ENCODE measurements at places on chromosomes 12 and 14.

DNA sequence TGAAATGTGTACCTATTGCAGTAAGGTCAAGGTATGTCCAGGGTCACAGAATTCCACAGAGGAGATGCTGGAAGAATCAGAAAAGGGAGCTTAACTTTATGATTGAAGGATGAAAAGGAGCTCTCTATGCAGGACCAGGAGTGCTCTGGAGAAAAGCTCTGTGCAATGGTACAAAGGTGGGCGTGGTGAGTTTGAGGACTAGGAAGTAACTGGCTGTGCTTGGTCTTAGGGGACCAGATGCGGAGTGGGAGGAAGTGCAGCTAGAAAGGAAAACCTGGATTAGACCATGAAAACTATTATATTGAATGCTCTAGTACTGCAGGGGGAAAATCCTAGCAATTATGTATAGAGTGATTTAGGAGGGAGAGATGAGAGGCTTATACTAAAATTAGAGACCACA lies 56.8 kb downstream of the BTG1 start:
- DNase-seq, result no peak

- DNase-seq, result no peak
Measured at GRCh38 chr14:33062476-33062875, 123.8 kb downstream of the NPAS3 start.

- DNase-seq, result no peak
Measured at GRCh38 chr12:41336041-41336549, 148.0 kb downstream of the PDZRN4 start.

DNA sequence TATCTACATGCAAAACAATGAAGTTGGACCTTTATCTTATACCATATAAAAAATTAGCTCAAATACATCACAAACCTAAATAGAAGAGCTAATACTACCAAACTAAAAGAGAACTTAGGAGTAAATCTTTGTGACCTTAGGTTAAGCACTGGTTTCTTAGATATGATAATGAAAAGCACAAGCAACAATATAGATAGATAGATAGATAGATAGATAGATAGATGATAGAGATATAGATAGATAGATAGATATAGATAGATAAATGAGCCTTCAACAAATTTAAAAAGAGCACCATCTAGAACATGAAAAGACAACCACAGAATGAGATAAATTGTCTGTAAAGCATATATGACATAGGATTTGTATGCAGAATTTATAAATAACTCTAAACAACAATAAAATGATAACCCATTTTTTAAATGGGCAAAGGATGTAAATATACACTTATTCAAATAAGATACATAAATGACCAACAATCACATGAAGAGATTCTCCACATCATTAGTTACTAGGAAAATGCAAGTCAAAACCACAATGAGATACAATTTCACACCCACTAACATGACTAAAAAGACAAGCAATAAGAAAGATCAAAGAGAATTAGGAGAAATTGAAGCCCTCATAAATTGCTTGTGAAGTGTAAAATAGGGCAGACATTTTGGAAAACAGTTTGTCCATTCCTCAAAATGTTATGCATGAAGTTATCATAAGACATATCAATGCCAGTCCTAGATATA lies 293.7 kb downstream of the BTG1 start:
- no peak for DNase-seq

DNA sequence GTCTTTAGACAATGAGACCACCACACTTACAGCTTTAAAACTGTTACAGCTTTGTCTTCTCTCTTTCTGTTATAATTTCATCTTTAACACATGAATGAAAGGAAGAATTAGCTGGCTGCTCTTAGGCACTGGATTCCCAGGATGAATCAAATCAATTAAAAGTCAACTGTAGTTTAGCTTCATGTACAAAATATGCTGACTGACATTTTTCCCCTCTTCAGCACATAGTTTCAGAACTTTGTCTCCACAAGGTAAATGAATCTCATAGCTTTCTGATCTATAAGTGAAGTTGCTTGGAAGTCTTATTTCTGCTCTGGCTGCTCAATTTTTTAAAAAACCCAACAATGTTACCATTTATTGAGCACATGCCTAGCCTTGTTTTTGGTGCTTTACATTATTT lies 293.8 kb downstream of the GRIN2B start:
- no peak for DNase-seq

GRCh38 chr12:116358893-116359761 lies 81.6 kb upstream of the MED13L start:
- peak; percentile 97 for DNase-seq

DNA sequence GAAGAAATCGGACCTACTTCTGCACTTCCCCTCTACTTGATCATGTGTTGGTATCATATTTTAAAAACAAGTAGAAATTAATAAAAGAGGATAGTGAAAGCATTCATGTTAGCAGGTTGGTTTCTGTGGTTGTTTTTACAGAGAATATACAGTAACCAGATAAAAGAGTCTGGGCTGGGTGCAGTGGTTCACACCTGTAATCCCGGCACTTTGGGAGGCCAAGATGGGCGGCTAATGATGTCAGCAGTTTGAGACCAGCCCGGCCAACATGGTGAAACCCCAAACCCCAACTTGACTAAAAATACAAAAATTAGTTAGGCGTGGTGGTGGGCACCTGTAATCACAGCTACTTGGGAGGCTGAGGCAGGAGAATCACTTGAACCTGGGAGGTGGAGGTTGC lies 55.9 kb downstream of the LRP6 start:
- DNase-seq, result no peak

DNA sequence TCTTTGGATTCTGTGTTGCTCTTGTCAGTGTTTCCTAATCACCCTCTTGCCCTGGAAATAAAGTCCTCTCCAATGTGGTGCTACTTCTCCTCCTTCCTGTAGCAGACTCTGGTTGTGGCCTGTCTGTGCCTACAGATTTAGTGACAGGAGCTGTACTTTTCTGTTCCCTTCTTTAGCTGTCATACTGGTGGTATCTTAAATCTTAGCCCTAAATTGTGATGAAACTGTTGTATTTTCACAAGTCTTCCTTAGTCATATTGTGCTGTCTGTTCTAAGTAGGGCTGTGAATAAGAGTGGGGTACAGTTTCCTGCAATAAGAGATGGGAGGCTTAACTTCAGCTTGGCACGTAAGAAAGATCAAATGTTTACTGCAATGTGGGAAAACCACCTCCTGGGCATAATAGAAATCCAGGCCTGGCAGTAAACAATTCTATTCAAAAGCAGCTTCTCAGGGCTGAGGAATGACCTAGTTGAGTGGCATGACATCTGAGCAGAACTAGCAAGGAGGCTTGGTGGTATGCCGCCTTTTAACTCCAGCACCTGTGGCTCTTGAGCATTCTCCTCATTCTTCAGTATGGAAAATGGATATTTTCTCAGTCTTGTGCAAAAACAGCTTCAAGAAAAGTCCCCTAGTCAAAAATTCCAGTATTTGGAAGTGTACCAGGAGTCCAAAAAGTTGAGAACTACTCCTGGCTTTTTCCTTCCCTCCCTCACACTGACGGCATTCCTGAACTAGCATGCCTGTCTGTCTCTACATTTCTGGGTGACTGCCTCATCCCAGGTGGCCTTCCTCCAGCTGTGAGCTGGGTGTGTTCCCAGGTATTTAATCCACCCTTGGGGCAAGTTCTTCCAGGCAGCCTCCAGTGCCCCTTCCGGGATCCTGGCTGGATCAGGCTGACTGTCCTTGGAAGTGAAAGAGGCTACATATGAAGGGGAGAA lies 19.5 kb downstream of the ANO6 start:
- peak; percentile 36 for DNase-seq

- DNase-seq, result no peak
Measured at GRCh38 chr12:105099356-105099755, 8.2 kb upstream of the WASHC4 start.

DNA sequence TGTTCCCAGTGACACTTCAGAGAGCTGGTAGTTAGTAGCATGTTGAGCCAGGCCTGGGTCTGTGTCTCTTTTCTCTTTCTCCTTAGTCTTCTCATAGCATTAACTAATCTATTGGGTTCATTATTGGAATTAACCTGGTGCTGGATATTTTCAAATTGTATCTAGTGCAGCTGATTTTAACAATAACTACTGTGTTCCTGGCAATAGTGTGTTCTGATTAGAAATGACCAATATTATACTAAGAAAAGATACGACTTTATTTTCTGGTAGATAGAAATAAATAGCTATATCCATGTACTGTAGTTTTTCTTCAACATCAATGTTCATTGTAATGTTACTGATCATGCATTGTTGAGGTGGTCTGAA lies 3.0 kb downstream of the FOS start:
- DNase-seq, result no peak

- peak; percentile 85 for DNase-seq
Measured at GRCh38 chr14:51653079-51653774, 1.5 kb downstream of the FRMD6 start.

DNA sequence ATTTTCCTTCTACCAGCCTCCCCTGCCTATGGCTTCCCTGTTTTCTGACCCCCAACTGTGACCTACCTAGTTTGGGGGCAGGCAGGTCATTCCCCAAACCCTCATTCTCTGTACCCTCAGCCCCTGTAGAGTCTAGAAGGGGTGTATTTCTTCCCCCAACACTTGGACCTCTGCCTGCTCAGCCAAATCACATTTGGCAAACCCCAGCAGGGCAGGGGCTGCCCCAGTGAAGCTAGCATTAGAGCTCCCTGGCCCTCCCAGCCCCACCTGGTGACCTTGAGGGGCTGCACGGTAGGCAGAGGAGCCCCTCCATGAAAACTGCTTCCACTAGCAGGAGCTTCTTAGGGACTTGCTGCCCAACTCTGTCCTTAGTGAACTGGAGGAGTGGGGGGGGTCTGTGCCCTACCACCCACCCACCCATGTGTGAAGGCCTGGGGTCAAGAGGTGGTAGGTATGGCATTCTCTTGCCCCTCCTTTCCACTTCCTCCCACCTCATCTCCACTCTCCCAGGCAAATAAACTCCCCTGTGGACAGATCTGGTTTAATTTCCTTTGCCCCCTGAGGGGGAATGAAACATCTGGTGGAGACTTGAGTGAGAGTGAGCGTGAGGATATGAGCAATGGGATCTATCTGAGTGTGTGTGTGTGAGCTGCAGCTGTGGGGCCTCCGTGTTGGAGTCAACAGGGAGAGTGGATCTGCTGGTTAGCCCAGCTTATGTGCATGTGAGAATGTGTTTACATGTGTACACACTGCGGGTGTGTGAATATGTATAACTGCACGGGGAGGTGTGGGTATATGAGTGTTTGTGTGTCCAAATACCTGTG lies 1.6 kb downstream of the NXPH4 start:
- peak; percentile 46 for DNase-seq

- DNase-seq, result peak; percentile 83
Measured at GRCh38 chr12:49903700-49904423, at the start of gene FAIM2. TSS of gene FAIM2 (minus strand) at chr12:49903900. CDS start at chr12:49903792, 108 bp downstream.

- no peak for DNase-seq
Measured at GRCh38 chr12:54684636-54685630, 36.8 kb upstream of the DCD start.

DNA sequence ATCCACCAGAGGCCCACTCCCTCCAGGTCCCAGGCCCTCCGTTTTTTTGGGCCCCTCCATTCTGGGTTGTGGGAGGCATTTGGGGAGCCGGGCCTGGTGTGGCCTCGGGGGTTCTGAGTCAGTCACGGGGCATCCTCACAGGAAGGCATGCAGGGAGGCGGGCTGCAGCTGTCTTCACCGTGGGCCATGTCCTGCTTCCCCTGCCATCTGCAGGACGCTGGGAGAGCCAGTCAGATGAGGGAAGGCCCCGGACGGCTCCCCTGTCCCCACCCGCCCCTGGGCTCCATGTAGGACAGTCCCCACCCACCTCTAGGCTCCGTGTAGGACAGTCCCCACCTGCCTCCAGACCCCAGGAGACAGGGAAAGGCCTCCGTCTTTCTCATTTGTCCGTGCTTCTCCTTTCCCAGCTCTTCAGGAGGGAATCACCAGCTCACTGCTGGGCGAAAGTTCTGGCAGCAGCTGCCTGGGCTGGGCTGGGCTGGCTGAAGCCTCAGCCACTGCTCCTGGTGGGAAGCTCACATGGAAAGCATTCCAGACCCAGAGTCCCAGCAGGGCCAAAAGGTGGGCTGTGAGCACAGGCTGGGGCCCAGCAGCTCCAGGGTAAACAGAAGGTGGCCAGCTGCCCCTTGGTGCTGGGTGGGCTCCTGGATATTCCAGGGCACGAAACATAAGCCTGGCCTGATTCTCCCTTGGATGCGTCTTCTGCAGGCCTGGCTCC lies 217.8 kb downstream of the KIF26A start:
- no peak for DNase-seq

DNA sequence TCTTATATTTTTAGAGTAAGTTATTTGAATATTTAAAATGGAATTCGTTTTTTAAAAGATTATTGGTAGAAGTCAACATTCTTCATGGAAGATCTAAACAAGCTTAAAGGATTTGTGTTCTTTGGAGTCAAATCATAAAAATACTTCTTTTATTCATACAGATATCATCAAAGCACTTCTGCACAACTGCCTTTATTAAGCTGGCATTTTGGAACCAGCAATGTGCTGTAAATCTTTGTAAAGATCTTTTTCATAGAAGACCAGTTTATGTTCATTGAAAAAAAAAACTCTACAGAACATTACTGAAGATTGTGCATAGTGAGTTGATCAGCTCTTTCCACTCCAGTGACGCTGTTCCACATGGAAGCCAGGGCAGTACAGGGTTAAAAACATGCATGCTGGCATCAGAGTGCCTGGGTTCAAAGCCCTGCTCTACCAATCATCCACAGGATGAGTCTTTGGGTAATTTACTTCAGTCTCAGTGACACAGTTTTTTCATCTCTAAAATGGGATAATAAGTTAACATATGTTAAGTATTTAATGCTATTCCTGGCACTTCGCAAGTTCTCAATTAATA lies 109.6 kb upstream of the SLC38A4 start:
- no peak for DNase-seq

- DNase-seq, result no peak
Measured at GRCh38 chr12:33710548-33710947, 270.9 kb upstream of the SYT10 start.

- DNase-seq, result no peak
Measured at GRCh38 chr12:14951851-14952250, 9.6 kb downstream of the ARHGDIB start.

DNA sequence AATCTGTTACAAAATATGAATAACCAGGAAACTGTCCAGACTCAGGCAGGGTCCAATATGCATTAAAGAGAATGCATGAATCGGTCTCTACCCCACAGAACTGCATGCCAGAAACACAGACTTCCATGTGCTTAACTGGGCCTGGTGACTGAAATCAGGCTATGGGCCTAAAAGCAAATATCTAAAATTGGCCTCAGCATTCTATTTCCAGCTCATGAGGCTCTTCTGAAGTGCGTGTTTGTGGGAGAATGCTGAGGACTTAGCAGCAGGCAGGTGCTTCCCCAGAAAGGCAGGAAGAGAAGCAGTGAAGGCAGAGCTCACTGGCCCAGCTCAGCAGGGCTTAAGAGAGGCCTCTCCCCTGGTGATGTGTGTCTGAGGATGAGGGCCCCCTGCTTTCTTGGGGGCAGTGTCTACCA lies 48.5 kb downstream of the ADGRD1 start:
- DNase-seq, result no peak

DNA sequence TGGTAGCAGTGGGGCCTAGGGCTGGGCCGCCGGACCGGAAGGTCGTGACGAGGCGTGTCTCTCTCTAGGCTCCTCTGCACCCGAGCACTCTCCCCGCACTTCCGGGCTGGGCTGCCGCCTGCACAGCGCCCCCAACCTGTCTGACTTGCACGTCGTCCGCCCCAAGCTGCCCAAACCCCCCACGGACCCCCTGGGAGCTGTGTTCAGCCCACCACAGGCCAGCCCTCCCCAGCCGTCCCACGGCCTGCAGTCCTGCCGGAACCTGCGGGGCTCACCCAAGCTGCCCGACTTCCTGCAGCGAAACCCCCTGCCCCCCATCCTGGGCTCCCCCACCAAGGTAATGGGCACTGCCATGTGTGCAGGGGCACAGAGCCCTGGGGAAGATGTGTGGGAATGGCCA lies 13.3 kb upstream of the PUS1 start:
- DNase-seq, result no peak

- peak; percentile 67 for DNase-seq
Measured at GRCh38 chr14:34496679-34497513, 34.9 kb upstream of the SPTSSA start.
